Germinal center (tissue), 1 donor: ENCODE measurements at places on chromosomes 5 and 9.

- DNase-seq: no peak
Measured at GRCh38 chr9:130245474-130245873, 20.1 kb upstream of the HMCN2 start.

DNA sequence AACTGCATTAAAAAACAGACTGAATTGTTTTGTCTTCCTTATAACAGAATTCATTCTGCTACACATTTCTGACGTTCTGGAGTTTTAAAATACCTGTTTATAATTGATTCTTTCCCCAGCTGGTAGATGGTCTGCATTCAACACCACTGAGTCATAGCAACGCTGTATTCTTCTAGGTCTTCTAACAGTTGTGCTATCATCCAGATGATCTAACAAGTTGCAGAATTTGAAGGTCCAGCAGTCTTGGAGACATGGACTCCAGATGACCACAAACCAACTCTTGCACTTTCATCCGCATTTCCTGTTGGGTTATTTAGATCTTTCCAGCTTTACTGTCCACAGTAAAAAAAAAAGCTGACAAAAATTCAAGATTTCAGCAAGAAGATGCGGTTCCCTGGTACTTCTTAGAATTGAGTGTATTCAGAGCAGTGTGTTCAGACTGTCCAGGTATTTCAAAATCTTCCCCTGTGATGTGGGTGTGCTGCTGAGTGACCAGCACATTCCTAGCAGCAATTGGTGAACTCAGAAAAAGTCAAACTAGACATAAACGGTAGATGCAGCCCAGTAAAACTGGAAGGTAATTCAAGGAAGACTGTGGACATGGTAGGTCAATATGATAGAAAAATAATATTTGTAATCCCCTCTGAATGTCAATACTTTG lies 50.2 kb downstream of the CSNK1A1 start:
- DNase-seq: no peak

DNA sequence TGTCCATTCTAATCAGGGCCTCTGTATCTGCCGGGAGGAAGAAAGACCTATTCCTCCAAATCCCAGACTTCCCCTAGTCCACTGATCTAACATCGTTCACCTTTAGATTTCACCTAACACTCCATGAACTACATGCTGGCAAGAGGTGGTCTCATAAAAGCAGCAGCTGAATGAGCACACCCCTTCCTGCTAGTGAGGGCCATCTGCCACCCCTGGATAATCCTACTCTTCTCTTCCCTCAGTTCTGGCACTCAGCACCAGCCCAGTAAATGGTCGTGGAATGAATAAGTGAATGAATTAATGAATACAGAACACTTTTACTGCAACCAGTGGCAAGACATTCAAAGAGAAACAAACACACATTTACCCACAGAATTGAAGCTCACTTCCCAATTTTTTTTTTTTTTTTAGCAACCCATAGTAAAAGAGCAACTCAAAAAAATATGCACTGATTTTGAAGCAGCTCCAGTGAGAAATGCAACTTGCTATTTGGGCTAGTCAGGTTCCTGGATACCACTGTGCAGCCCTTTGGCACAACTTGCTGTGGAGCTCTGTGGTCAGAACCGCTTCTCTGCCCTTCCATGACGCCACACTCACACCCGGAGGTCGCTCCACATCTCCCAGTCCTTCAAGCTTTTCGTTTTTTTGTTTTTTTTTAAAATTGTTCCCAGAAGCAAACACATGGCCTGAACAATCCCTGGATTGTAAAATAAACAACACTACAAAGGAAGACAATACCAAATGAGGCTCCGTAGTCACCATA lies 6.2 kb downstream of the RNF183 start:
- no peak for DNase-seq

DNA sequence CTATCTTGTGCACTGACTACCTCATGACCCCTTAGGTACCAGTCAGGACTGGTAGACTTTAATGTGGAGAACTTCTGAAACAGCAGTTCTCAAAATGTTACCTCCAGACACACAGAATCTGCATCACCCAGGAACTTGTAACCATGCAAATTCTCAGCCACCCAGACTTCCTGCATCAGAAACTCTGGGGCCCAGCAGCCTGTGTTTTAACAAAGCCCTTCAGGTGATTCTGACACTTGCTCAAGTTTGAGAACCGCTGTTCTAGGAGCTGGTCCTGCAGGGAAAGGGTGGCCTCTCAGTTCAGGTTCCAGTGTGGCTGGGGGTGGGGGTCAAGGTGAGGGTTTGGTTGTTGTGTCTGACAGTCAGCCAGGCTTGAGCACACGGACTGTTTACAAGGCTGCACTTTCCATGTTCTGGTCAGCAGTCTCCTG lies 28.4 kb downstream of the ZFP62 start:
- peak; percentile 83 for DNase-seq

DNA sequence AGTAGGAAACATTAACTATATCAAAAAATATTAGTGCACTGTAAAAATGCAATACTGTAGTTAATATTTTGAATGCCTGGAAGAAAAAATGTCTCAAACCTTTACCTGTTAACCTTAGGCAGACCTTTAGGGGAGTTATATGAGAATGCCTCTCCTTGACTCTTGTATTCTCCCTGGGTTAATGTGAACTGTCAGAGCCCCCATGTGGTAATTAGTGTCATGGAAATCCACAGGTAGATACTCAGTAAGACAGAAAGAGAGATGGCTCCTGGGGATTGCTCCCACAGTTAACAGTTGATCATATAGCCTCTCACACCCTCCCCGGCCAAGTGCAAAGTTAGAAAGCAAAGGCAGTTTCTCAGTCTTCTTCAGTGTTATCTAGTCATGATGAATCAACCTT lies 742.8 kb downstream of the NR2F1-AS1 start:
- no peak for DNase-seq

DNA sequence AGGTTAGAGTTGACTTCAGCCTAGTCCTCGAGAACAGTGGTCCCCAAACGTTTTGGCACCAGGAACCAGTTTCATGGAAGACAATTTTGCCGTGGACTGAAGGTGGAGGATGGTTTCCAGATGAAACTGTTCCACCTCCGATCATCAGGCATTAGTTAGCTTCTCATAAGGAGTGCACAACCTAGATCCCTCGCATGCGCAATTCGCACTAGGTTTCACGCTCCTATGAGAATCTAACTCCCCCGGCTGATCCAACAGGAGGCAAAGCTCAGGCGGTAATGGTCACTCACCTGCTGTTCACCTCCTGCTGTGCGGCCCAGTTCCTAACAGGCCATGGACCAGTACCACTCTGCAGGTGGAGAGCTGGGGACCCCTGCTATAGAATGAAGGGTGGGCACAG lies 163.6 kb downstream of the CDH6 start:
- DNase-seq: no peak

- no peak for DNase-seq
Measured at GRCh38 chr5:125409861-125410536, 663.6 kb upstream of the ZNF608 start.

DNA sequence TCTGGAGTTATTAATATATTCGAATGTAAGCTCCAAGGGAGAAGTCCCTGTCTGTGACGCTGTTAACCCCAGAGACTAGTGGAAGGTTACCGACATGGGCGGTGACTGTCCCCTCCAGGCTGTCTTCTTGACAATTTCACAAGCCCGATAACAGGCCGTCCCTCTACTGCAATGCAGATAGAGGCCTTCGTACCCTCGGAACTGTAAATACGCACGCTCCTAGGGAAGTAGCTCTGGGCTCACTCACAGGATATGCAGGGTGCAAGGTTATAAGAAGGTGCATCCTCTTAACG lies 680 bp upstream of the RFK start:
- peak; percentile 66 for DNase-seq

- DNase-seq: no peak
Measured at GRCh38 chr9:129694243-129694646, 28.8 kb downstream of the PRRX2 start.

GRCh38 chr9:118561051-118561450 lies 808.2 kb downstream of the BRINP1 start:
- DNase-seq: no peak

GRCh38 chr5:2996687-2997086 lies 245.2 kb upstream of the IRX2 start:
- no peak for DNase-seq

GRCh38 chr9:81266086-81266485 lies 423.3 kb downstream of the TLE1 start:
- DNase-seq: no peak

DNA sequence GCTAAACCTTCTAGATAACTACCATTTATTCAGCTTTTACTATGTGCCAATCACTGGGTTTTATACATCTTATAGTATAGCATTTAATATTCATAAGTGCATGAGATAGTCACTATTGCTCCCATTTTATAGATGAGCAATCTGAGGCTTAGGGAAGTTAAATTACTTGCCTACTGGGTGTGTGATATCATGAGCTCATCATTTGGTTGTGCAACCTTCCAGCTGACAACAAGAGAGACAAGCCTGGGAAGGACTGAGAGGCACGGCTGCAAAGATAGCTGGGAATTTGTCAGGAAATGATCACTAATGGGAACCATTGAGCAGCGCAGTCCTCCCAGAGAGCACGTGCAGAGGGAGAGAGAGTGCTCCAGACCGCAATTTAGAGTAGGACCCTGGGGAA lies 481.6 kb upstream of the KIF2A start:
- no peak for DNase-seq

DNA sequence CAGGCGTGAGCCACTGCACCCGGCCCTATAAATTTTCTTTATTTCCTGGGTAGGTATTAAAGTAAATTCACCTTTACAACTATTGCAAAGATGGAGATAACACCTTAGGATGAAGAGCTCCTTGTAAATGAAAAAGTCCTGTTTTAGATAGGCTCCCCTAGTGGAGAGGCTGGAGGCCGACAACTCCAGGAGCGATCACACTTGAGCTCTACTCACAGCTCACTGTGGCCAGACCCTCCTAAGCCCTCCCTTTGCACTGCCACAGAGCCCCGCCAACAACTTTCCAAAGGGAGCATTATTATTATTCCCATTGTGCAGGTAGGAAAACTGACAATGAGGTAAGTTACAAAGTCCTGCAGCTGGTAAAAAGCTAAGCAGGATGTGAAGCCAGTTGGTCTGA lies 139.1 kb upstream of the ERCC6L2 start:
- DNase-seq: no peak

- DNase-seq: peak; percentile 66
Measured at GRCh38 chr5:321230-321725, at the start of gene AHRR. Gene AHRR, plus strand, starts transcription at chr5:321714. Its CDS starts 22,189 bp downstream, at chr5:343903.

DNA sequence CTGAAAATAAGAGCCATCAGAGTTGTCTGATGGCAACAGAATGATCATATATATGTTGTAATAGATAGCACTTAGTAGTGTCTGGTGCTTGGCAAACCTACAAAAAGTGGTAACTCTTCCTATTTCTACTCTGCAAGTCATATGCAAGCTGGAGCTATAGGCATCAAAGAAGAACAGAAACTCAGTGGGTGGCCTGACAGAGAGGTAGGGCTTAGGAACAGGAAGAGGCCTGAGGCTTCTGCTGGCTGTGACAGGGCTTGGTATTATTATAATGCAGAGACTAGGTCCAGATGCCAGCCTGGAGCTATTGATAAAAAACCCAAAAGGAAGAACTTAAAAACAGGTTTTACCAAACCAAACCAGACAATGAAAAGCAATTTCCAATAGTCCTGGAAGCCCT lies 4.4 kb upstream of the DIAPH1 start:
- DNase-seq: peak; percentile 24

GRCh38 chr9:18622186-18622836 lies 148.4 kb downstream of the ADAMTSL1 start:
- no peak for DNase-seq

DNA sequence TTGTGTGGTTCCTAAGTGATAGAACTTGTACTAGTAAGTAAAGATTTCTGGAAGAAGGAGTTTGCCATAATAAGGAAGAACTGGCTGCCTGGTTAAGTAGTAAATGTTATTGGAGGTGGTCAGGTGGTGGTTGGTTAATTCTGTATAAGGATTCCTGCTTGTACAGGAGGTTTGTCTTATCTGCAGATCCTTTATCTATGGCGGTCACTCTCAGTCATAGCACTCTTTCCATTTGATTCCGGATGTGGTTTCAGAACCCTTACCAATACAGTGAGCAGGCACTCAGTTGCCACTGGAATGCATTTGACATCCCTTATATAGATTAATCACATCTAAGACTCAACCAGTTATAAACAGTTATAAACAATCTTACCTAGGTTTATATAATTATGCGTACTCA lies 50.3 kb downstream of the RAD50 start:
- no peak for DNase-seq

GRCh38 chr9:20300430-20301115 lies 321.7 kb downstream of the MLLT3 start:
- no peak for DNase-seq

DNA sequence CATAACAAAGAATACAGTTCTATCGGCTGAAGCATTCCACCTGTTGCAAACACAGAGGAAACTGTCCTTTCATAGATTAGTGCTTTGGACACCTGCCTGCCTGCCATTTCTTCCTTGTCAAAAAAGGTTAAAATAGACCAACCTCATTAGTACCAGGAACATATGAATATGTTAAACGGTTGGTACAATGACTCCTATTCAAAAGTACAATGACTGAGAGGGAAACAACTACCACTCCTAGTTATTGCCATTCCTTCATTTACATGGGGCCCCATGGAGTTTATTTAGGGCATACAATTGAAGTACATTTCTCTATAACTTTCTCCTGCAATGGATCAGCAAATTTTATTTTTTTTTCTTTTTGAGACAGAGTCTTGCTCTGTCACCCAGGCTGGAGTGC lies 77.4 kb upstream of the PIP5K1B start:
- DNase-seq: no peak

GRCh38 chr9:79623799-79624721 lies 52.3 kb downstream of the TLE4 start:
- DNase-seq: peak; percentile 57

DNA sequence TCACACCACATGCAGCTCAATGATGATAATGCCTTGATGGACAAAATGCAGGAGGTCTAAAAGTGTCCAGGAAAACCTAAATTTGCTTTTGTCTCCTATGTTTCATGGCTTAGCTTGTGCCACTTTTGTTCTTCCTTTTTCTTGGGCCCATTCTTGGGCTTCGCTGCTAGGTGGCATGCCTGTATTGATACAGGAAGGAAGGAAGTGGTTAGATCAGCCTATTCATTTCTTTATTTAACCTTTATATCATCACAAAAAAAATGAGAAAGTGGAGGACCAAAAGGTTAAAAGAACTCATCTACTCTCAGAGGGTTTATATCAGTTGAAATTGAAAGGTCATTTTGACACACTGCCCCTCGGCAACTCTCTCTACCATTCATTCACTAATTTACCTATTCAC lies 260.2 kb downstream of the ARHGAP26 start:
- DNase-seq: no peak

GRCh38 chr5:107247427-107247826 lies 423.3 kb downstream of the EFNA5 start:
- no peak for DNase-seq

- DNase-seq: no peak
Measured at GRCh38 chr9:31185831-31186230, 1198.6 kb upstream of the ACO1 start.
